Panc1 (cell line): ENCODE measurements at places on chromosomes 4 and X. TPM values are rescaled to one million over a fixed set of nuclear protein-coding genes. Genes with fewer than 3 reads are reported as not detected.

DNA sequence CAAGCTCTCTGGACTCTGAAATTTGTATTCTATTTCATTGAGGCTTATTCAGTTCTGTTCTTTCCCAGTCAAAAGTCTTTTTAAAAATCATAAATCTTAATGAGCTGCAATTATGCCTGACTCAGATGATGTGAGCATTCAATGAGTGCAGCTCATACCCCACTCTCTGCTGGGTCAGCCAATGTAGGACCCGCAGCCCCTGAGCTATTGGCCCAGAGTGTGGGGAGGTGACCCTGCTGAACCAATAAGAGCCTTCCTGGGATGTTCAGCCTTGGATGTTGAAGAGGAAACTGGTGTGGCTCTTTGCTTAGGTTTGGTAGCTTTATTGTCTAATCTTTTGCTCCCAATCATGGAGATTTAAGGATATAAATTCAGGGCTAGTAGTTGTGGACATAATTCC is 12.1 kb upstream of the TCEAL4 start:
- H3K4me1 ChIP-seq = no peaks in the 10 kb centered on the region
- no peaks in the 10 kb centered on the region for H3K27me3 ChIP-seq
- no peak for DNase-seq
- H3K27ac ChIP-seq = no peak overlapping the region
- H3K36me3 ChIP-seq = no peaks in the 10 kb centered on the region
- H3K4me3 ChIP-seq = no peak overlapping the region

- no peak overlapping the region for H3K4me3 ChIP-seq
- H3K27ac ChIP-seq = no peak overlapping the region
- H3K27me3 ChIP-seq = no peaks in the 10 kb centered on the region; the same call in 1 of the 2 replicates
- no peaks in the 10 kb centered on the region for H3K4me1 ChIP-seq
Observed at GRCh38 chr4:172983014-172983413, 185.6 kb upstream of the GALNT7 start.

DNA sequence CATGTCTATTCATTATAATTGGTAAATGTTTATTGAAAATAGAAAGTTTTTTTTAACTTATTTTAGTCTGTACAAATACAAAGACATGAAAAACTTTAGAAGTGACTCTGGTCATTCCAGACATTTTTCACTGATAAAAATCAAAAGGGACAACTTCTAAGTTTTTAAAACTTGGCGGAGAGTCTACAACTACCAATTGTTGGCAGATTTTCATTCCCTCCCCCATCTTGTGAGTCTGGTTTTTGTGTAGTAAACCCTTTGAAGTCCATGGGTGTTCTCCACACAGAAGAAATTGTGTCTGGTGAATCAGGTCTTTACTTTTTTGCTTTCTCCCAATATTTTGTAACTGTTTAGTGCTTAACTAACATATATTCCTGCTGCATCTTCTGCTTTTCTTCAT is 336.5 kb downstream of the PDGFC start:
- H3K36me3 ChIP-seq = no peaks in the 10 kb centered on the region
- H3K27ac ChIP-seq = no peak overlapping the region
- no peaks in the 10 kb centered on the region for H3K27me3 ChIP-seq
- H3K4me1 ChIP-seq = no peaks in the 10 kb centered on the region
- DNase-seq = no peak

DNA sequence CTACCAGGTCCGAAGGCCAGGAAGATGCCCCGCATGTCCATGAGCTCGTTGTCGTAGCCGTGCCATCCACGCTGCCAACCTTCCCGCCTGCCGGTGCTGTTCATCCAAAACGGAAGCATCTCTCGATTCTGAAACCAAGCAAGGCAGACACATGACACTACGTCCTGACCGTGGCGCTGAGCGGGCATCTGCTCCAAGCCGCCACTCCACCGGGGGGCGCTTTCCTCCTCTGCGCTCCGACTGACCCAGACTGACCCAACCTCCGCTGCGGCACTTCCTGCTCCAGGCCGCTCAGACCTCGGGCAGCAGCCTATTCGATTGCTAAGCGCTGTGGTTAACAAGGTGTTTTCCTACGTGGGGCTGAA is 120.5 kb downstream of the ENPP6 start:
- H3K4me3 ChIP-seq = no peak overlapping the region
- no peaks in the 10 kb centered on the region for H3K27me3 ChIP-seq
- H3K36me3 ChIP-seq = no peaks in the 10 kb centered on the region
- no peaks in the 10 kb centered on the region for H3K4me1 ChIP-seq
- no peak overlapping the region for H3K27ac ChIP-seq

EDNRA gene
- total RNA-seq = 0.13 TPM

GABRG1 gene
- total RNA-seq = not detected
